GM20000 (cell line): ENCODE measurements at places on chromosomes 4 and X.

DNA sequence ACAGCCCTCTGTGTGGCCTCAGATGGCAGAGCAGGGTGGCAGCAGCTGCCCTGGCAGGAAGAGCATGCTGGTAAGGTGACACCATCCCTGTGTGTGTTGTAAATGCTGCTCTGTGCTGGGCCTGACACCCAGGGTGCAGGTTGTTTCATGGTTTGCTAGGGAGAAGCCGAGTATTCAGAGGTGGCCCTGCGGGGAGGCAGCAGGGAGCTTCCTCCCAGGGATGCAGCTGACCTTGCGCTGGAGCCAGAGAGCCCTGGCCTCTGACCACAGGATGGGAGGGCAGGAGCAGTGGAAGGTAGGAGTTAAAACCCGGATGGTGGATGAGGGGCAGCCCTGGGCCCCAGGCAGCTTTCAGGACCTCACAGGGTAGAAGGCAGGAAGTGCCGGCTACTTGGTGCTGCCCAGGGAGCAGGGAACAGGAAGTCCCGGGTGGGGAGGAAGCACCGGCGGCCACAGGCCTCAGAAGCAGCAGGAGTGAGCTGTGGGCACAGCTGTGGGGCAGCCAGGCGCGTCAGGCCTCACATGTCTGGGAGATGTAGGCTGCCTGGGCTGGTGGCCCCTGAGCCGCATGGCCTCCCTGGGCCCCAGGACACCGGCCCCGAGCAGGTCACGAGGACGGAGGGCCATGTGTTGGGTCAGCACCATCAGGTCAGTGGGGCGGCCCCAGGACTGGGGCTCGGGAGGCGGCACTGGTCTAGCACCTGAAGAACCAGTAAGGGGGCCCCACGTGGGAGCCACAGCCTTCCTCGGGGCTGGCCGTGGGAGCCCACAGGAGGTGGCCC is 19.1 kb downstream of the SH3BP2 start:
- DNase-seq, result peak; percentile 78

- no peak for DNase-seq
Measured at GRCh38 chr4:162838671-162839070, 328.0 kb downstream of the NAF1 start.

- DNase-seq, result no peak
Measured at GRCh38 chr4:181193131-181193930, 1049.9 kb upstream of the TENM3 start.

DNA sequence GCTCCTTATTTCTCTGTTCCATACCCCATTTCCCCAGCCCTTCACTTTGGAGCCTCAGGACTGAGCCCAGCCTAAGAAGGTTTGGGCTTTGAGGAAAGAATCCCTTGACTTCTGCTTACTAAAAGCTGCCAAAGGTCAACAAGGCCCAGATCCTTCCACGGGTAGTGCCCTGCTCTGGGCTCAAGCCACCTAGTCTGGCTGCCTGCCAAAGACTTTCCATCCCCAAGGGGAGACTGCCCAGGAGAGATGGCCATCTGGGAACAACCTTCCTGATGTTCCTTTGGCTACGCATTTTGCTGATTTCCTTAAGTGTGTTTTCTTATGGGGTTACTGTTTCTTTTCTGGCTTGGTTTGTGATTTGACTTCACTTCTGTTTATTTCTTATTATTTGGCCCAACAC is 49.8 kb upstream of the NDP start:
- no peak for DNase-seq

GRCh38 chr4:146292508-146292907 is 78.2 kb downstream of the REELD1 start:
- no peak for DNase-seq

DNA sequence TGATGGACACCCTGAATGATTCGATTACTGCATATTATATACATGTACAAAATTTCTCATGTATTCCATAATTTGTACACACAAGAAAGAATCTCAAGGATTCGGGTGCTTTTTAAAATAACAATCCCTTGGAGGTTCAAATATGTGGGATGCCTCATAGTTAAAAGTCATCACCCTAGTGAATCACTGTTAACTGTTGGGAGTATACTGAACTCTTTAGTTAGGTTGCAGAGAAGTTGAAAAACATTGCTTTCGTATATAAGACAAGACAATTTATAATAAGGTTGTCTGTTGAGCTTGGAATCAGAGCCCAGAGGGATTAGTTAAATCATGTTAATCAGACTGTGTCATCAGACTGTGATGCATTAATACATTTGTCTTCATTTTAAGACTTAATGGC is 15.6 kb downstream of the DCK start:
- DNase-seq, result no peak

GRCh38 chrX:130172127-130172845 is 524 bp downstream of the RAB33A start:
- no peak for DNase-seq

DNA sequence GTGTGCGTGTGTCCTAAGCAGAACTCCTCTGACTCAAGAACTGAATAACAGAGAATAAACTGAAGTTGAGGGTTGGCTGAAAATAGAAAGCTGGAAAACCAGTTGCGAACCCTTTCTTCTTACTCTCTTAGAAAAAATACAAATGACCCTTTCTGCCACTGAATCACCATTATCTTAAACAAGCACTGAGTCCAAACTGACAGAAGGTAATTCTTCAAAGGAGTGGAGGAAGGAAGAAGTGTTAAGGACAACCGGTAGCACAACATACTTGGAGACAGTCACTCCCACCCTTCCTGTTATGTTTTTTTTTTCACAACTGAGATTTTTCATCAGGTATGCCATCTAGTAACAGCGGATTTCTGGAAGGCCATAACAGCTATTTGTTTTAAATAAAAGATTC is 38.1 kb downstream of the HELQ start:
- DNase-seq, result no peak

DNA sequence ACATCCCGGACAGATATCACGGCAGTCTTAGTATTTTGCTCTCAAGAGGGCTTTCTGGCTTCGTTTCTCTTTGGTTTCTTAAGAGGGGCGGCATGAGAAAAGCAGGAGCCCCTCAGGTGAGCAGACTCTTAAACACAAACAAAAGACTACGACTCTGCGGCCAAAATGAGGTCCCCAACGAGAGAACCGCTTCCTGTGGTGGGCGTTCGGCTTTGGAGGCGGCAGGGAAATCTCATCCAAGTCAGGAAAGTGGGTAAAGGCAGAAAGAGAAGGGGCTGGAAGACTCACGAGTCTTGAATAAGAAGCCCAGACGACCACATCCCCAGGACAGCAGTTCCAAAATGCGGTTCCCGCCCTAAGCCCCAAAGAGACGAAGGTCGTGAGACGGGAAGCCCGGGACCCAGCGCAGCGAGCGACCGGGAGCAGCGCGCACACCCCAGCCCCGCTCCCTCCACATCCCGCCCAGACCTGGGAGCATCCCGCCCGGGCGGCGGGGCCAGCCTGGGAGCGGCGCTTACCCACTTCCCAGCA is 409 bp downstream of the UGDH start:
- no peak for DNase-seq

GRCh38 chrX:138001226-138001625 is 435.3 kb downstream of the ZIC3 start:
- no peak for DNase-seq

- DNase-seq, result no peak
Measured at GRCh38 chrX:15860921-15861320, 6.3 kb upstream of the AP1S2 start.

GRCh38 chr4:68183417-68183816 is 53.7 kb upstream of the TMPRSS11F start:
- no peak for DNase-seq

DNA sequence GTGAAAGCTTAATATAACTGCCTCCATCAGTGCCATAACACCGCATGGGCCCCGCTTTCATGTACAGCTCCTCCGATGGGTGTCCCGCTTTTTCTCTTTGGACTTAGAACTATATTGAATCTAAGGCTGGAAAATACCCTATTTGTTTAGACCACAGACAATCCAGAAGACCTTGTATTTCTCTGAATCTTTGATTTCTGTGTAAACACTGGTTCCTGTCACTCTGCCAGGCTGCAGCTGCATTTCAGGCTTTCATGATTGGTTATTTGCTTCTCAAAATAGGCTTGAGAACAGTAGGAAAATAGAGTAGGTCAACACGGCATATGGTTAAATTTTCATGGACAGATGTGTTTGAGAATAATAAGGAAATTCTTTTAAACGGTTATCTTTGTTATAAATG is 80.0 kb downstream of the NWD2 start:
- DNase-seq, result no peak

- DNase-seq, result no peak
Measured at GRCh38 chr4:145319751-145320150, 139.4 kb upstream of the OTUD4 start.

GRCh38 chr4:184359888-184360287 is 114.5 kb downstream of the IRF2 start:
- DNase-seq, result no peak

GRCh38 chrX:147953976-147954375 is 27.2 kb upstream of the FMR1NB start:
- no peak for DNase-seq

- DNase-seq, result no peak
Measured at GRCh38 chr4:41452484-41453225, 85.3 kb upstream of the LIMCH1 start.

DNA sequence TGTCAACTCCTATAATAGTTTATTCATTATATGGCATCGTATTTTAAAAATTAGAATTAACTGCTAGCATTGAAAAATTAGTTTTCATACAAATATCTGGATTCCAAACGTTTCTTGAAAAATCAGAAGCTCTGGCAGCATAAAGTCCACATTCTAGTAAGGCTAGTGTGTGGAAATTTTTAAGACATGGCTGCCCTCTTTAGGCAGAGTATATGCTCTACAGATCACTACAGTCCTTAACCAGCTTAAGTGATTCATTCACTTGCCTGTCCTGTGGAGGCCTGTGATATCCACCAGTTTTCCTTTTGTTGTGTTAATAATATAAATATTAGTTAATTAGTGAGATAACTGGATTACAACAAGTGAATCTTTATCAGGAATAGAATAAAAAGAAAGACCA is 287.2 kb downstream of the OPHN1 start:
- no peak for DNase-seq

GRCh38 chr4:10204401-10205058 is 87.9 kb upstream of the WDR1 start:
- DNase-seq, result no peak

- DNase-seq, result no peak
Measured at GRCh38 chr4:125808570-125808969, 493.8 kb downstream of the FAT4 start.

DNA sequence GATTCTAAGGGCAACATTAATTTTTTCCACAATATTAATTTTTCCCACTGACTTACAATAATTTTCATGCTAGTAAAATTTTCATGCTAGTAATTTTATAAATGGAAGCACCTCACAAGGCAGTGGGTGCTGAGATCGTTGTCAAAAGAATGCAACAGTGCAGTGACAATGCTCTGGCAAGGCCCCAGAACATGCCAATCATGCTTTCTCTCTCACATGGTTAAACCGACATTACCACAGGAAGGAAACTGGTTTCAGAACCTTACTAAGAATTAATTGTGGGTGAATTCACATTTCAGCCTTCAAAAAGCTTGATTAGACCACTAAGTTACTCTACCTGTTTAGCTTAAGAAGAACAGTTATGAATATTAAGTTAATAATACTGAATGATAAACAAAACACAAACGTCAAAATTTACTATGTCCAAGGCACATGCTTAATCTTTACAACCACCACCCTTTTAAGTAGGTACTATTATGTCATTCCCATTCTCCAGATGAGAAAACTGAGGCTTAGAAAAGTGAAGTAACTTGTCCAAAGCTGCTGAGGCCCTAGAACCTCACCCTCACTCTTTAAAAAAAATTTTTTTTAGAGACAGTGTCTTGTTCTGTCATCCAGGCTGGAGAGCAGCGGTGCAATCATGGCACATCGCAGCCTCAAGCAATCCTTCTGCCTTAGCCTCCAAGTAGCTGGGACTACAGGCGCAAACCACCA is 10.0 kb upstream of the OPHN1 start:
- no peak for DNase-seq
